Mucosa of descending colon (tissue), 3 donors: ENCODE measurements at places on chromosomes 13 and 19. TPM values are rescaled to one million over a fixed set of nuclear protein-coding genes. Genes with fewer than 3 reads are reported as not detected.

Gene C1QTNF9
- not detected for total RNA-seq

Gene TMEM255B
- 6.3 TPM for total RNA-seq

GRCh38 chr13:105377452-105377851, 1158.0 kb downstream of the EFNB2 start:
- DNase-seq = no peak

DNA sequence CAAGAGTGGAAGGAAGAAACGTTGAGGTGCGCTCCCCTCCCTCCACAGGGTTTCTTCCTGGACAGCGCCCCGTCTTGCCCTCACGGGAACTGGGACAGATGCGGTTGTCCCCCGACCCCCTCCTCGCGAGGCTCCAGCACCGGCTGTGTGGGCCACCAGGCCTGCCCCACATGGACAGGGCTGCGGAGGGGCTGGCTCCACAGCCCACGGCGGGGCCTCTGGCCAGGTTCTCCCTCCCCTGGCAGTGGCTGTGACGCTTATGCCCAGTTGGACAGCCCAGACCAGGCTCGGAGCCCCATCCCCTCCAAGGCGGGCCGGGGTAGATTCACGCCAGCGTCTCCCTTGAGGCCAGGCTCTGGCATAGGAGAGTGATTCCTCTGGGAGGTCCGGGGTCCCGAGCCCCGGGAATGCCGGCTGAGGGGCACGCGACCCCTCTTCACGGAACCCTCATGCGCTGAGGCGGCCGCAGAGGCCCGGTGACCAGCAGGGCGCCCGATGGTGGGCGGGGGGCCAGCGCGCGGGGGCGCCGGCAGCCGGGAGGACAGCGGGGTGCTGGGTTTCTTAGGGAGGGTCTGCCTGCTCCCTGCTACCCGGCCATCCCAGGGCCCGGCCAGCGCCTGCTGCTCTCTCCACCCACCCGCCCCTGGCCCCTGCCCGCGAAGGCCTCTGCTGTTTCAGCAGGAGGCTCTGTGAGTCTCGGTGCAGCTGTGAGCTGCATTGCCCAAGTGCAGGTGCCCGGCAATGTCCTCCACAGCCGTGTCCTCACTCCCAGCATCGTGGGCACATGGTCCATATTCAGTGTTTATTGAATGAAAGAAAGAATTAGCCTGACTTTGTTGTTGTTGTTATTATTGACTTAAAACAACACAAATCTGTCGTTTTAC, 20.3 kb upstream of the GAS6 start:
- DNase-seq = no peak

DNA sequence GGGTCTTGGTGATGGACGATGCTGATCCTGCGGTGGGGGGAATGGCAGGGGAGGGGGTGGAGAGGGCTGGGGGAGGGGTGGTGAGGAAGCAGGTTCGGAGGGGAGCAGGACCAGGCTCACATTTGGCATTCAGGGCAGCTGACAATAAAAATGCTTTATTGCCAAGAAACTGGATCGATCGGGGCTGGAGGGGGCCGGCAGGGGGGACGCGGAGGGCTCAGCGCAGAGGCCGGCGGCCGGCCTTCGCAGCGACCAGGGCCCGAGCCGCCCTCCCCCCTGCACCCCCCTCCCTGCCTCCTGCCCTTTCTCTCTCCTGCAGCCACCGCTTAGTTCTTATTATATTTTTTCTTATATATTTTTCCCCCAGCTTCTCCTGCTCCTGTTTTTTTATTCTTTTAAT, 18.1 kb upstream of the POU2F2 start:
- DNase-seq = no peak

DNA sequence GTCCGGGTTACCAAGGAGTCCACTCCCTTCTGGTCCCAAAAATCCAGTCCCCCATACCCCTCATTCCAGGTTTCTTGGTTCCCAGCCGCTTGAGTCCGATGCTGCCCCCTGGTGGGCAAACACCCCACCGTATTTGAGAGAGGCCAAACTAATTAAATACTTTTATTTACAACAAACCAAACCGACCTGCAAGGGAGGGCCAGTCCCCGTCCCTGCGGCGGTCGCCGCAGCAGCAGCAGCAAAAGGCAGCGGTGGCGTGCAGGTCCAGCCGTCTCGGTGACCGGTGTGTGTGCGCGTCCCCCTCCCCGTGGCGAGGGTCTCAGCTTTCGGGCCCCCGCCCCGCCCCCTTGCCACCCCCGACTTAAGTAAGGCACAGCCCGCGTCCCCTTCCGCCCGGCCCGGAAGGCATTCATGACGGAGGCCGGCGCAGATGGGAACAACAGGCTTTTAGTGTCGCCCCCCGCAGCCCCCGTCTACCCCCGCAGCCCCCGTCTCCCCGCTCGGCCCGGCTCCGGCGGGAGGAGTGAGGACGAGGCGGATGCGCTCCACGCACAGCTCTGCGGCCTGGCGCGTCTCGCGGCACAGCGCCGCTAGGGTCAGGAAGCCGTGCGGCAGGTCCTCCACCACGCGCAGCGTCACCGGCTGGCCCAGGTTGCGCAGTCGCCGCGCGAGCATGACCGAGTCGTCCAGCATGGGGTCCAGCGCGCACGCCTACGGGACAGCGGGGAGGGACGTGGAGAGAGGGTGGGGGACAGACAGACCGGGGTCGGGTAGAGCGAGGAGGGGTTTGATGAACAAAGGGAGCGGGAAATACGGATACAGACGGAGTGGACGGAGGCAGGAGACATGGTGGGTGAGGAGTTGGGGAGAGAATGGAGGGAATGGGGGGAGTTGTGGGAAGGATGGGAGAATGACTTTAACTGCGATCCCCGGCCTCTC, 11.5 kb upstream of the CNFN start:
- DNase-seq = peak; percentile 80

DNA sequence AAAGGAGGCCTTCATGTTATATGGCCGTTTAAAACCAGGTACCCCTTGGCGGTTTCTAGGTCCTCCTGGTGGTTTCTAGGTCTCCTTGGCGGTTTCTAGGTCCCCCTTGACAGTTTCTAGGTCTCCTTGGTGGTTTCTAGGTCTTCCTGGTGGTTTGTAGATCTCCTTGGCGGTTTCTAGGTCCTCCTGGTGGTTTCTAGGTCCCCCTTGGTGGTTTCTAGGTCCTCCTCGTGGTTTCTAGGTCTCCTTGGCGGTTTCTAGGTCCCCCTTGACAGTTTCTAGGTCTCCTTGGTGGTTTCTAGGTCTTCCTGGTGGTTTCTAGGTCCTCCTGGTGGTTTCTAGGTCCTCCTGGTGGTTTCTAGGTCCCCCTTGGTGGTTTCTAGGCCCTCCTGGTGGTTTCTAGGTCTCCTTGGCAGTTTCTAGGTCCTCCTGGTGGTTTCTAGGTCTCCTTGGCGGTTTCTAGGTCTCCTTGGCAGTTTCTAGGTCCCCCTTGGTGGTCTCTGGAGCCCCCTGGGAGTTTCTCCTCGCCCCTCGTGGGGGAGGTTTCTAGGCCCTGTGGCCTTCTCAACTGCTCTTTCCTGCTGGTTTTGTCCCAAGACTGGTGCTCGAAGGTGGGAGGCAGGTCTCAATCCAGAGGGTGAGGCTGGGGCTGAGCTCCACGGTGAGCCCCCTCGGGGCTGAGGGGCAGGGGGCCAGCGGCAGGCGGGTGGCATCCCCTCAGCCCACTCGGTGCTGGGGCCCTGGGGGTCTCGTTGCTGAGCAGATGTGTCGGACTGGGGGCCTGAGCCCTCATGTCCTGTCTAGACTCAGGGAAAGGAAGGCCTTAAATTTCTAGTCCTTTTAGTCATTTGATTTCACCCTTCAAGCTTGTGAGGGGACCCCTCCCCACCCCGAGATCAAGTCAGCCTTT, 8.0 kb downstream of the HCN2 start:
- DNase-seq = no peak

- DNase-seq = peak; percentile 77
Measured at GRCh38 chr19:13056052-13056660, 46.5 kb downstream of the LYL1 start.
